ENCODE measurements at places on chromosomes 5 and 9.

GRCh38 chr9:29806937-29807618 lies 2233.8 kb upstream of the C9orf72 start:
- DNase-seq = no peak

- DNase-seq = no peak
Measured at GRCh38 chr5:132428484-132429462, 59.3 kb downstream of the SLC22A5 start.

- DNase-seq = no peak
Measured at GRCh38 chr5:62371409-62371808, 32.3 kb downstream of the DIMT1 start.

DNA sequence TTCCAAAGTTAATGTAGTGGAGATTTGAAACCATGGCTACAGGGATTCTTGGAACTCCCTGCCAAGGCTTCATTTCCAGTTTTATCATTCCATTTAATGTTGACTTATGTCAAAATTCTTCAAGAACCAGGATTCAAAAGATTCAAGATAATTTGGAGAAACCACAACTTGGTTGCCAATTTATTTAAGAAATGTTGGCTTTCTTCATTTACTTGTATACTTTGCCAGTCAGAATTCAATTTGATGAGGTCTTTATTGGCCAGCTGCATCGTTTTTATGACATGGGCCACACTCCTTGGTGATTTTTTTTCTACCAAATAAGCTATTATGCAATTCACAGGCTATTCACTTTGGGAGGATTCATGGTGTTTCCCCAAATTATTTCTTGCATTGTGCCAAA lies 53.1 kb upstream of the RASEF start:
- no peak for DNase-seq

DNA sequence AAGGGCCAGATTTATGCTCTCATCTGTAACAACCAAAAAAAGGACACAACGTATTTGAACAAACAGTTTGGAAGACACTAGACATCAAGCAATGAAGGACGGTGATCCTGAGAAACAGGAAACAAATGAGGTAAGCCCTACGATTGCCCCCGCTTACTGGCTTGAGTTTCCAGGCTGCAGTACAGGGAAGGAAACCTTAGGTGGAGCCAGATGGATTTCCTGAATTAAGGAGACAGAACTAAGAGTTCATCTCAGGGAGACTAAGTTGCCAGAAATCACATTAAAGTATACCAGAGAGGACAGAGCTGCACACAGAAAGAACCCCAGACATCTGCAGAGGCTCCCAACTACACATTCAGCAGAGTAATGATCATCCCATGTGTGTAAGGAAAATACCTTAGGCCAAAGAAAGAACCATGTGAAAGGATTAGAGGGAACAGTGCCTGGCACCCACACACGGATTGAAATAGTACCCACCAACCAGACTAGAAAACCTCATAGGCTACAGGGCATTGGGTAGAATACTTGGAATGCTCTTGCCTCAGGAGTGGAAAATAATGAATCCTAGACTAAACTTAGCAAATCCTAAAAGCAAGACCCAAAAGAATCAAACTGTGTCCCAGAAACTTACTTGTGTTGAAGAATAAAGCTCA lies 99.3 kb upstream of the NIPBL start:
- DNase-seq = peak; percentile 2

DNA sequence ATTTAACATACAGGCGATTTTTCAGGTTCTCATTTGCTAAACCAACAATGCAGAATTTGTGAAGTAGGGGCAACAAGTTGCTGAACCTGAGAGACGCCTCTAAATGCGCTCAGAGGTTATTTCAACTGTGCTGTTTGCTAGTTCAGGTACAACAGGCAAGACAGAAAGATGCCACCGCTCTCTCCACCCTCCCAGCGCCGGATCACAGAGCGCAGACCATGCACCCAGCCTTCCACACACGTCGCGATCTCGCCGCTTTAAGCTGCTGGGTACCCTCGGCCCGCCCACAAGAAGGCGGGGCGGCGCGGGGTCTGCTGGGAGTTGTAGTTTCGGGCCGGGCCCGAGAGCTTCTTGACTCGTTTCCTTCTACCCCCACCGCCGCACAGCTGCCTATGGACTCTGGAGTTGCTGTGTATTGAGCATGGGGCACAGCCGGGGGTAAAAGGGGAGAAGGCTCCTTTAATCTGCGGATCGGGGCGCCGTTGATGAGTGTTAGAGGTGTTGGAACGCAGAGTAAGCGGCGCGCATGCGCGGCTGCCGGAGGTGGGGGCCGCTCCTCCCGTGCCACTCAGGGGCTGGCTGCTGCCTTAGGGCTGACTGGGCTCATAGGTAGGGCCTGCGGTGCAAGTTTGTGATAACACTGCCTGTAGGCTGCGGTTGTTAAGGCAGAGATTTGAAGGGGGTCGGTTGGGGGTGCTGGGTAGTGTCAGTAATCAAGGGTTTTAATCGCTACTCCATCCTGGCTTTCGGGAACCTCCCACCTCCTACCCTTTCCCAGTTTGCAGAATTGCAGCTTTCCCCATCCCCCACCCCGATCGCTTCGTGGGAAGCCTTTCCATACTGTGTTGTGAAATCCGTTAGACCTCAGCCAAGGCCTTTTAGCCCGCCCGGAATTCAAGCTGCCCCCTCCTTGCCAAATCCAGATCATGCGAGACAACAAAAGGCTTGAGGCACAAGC lies 40.3 kb upstream of the ABCA1 start:
- peak; percentile 81 for DNase-seq

- no peak for DNase-seq
Measured at GRCh38 chr5:91840412-91840811, 457.3 kb upstream of the ARRDC3 start.

- no peak for DNase-seq
Measured at GRCh38 chr9:99169982-99170761, 51.6 kb downstream of the ALG2 start.

GRCh38 chr5:60916646-60917045 lies 28.2 kb downstream of the ERCC8 start:
- no peak for DNase-seq

DNA sequence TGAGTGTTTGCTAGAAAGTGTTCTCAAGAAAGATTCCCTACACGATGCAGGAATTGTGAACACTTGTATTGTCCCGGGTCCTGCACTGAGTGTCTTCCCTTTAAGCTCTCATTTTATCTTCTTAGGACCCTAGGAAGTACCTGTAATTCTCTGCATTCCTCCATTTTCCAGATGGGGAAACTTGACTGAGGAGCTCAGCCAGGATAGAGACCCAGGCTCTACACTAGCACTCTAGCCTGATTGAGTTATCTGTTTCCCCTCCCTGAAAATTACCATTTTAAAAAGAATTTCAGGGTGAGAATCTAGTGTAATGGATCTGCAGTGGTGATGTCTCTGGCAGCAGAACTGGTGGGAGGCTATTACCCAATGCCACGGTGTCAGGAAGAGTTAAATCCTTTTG lies 453.9 kb downstream of the KDM4C start:
- no peak for DNase-seq

GRCh38 chr5:669111-669841 lies 23.9 kb downstream of the TPPP start:
- DNase-seq = no peak

DNA sequence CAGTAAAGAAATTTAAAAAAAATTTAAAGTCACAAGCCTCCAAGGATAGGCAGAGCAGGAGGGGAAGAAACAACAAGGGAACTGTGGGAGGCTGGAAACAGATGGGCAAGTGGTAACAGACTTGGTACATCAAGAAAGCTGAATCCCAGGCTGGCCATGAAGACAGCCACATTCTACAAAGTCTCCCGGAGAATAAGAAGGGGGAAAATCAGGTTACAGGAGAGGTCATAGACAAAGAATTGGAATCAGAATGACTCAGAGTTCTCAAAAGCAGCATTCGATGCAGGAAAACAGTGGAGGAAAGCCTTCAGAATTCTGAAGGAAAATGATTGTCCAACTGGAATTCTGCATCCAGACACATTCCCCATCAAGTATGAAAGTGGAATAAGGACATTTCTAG lies 129.7 kb downstream of the ADAMTS2 start:
- DNase-seq = no peak

- DNase-seq = no peak
Measured at GRCh38 chr9:132903574-132904492, 25.1 kb downstream of the SPACA9 start.

GRCh38 chr5:152736906-152737305 lies 331.8 kb upstream of the NMUR2 start:
- DNase-seq = no peak

- no peak for DNase-seq
Measured at GRCh38 chr5:105730982-105731381, 1939.8 kb downstream of the EFNA5 start.

DNA sequence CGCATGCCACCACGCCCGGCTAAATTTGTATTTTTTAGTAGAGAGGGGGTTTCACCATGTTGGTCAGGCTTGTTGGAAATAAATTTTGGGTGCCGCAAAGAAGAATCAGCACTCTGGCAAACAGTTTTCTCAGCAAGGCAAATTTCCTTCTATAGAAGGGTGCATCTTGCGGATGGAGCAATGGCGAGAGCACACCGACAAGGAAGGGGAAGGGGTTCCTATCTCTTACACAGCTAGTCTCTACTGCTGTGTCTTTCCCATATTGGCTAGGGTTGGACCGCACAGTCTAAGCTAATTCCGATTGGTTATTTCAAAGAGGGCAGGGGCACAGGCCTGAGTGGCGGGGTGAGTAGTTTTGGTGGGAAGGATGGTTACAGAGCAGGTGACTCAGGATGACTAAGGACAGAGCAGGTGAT lies 707 bp downstream of the GTF3C5 start:
- no peak for DNase-seq

DNA sequence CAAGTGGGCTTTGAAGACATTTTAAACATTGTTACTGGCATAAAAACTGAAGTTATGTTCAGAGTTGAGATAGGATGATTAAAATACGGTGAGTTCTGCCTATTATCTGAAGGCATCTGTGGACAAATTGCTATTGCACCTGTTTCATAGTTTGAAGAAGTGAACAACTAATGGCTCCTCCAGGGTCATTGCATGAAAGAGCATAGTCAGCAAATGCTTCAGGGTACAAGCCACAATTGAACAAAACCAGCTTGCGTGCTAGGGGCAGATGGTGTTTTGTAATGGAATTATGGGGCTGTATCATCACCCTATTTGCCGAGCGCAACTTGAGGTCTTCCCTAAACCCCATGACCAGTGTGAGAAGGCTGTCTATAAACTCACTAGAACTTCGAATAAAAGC lies 369.1 kb downstream of the MTRR start:
- no peak for DNase-seq

- no peak for DNase-seq
Measured at GRCh38 chr9:78900500-78900899, 603.6 kb downstream of the PSAT1 start.

DNA sequence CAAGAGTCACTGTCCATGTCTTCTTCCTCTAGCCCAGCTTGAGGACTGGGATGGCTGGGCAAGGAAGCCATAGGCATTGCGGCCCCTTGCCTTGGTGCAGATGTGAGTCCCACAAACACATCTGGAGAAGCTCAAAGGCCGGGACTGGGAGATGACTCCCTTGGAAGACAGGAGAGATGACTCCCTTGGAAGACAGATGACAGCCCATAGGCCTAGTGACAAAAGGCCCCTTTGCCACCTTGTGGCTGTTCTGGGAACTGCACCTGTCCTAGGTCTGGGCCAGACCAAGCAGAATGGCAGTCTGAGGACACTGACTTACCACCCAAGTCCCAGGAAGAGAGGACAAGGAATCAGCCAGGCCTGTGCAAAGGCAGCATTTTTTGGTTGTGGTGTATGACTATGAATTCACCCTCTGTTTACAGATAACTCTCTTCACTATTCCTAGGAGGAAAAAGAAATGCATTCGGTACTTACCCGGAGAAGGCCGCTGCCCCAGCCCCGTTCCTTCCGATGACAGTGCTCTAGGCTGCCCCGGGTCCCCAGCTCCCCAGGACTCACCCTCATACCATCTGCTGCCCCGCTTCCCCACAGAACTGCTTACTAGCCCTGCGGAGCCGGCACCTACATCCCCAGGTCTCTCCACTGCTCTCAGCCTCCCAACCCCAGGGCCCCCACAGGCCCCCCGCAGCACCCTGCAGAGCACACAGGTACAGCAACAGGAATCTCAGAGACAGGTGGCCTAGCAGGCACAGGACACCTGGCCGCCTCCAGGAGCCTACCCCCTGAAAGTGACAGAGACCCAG lies 30.8 kb downstream of the SKP1 start:
- DNase-seq = peak; percentile 52

GRCh38 chr5:68875351-68875750 lies 218.5 kb upstream of the SLC30A5 start:
- no peak for DNase-seq

DNA sequence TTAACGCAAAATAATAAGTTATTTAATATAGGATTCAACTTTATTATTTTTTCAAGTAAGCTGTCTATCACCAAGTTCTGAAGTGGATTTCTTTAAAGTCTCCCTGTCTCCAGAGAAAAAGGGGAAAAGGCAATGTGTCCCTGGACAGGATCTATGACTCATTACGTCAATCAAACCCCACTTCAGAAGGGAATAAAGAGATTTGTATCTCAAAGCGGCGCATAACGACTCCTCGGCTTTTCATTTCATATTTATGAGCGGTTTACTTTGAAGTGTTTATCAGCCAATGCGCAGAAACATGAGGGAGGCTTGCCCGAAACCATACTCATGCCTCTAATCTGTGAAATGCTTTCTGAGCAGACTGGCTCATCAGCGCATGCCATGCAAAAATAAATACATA lies 938.6 kb upstream of the WWC1 start:
- DNase-seq = no peak

- peak; percentile 57 for DNase-seq
Measured at GRCh38 chr5:159786901-159787691, 129.2 kb upstream of the ADRA1B start.

DNA sequence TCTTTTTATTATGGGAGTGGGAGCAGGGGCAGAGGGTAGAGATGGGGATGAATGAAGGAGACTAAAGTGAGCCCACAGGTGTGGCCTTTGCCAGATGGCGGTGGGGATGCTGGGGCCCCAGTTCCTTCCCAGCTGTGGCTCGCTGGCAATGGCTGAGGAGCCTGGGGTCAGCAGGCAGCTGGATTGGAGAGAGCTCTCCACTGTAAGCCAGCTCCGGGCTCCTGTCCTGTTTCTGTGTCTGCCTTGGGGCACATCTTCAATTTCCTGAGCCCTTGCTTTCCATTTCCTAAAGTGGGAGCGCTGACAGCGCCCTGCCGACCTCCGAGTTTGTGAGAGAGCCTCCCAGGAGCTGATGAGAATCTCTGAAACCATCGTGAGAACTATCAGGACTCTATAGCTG lies 75.6 kb upstream of the SPRY4 start:
- DNase-seq = no peak

GRCh38 chr9:74610523-74611061 lies 113.5 kb downstream of the RORB start:
- no peak for DNase-seq

GRCh38 chr5:58918021-58918729 lies 335.3 kb downstream of the RAB3C start:
- DNase-seq = no peak

GRCh38 chr5:5695266-5695665 lies 272.8 kb downstream of the ICE1 start:
- DNase-seq = no peak
